ENCODE measurements at places on chromosomes 1 and 21.

GRCh38 chr1:66464802-66465201 is 69.2 kb upstream of the SGIP1 start:
- no peak for DNase-seq

- DNase-seq, result no peak
These were observed 1415.1 kb upstream of the PRMT6 start for GRCh38 chr1:105641407-105641806.

DNA sequence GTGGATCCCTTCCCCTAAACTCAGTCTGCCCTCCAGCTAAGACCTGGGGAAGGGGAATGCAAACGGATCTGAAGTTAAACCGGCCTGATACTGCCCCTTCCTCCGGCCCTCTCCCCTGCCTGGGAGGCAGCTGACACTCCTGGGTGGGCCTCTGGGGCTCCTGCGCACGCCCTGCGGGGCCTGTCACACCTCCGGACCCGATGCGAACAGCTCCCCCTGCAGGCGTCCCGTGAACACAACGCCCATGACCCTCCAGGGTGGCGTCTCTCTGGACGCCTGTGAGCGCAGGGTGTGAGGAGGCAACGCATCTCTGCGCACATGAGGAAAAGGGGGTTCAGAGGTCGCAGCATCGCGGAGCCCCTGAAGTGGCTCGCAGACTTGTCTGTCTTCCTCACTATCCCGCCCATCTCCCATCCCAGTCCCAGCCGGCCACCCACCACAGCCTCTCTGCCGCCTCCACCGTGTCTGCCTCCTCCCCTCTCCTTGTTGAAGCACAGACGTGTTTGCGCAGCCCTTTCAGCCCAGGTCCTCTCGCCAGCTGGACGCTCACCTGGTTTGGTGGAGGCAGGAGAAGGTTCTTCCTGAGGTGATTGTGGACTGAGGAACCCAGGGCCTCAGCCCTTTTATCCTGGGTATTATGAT is 421 bp upstream of the LCE3A start:
- no peak for DNase-seq

GRCh38 chr1:192969091-192969490 is 90.1 kb downstream of the UCHL5 start:
- no peak for DNase-seq

All from NCI-H2029 (cell line).